ENCODE measurements at places on chromosomes 3 and 15.

- DNase-seq, result no peak
Measured at GRCh38 chr3:45962033-45962432, 18.8 kb downstream of the CXCR6 start.

- no peak for DNase-seq
Measured at GRCh38 chr3:147038481-147038880, 367.9 kb downstream of the ZIC4 start.

DNA sequence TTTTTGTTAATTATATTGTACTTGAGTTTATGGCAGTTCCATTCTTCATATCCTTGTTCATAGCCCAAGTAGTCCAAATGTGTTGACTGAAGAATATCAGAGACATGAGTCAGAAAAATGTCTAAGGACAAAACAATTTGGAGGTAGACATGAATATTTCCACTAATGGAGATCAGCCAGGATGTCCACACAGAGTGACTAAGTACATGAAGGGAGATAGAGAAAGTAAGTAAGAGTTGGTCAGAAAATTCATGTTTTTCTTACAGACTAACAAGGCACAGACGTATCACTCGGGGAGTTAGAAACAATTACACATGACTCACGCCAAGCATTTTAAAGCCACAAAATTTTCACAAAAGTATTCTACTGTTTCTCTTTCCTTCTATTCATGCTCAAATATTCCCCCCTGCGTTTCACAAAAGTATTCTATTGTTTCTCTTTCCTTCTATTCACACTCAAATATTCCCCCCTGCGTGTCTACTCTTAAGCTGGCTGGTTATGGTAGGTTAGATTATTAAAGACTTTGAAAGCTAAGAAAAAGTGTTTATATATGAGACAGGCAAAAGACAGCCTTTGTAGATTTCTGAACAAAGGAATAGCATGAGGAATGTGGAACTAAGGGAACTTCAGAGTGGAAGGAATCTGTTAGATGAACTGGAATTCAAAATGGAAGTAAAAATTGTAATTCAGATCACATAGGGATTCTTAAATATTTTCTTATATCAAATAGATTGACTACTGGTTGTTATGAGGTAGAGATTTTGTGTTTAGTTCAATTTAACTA lies 648.7 kb upstream of the CCDC54 start:
- DNase-seq, result no peak

DNA sequence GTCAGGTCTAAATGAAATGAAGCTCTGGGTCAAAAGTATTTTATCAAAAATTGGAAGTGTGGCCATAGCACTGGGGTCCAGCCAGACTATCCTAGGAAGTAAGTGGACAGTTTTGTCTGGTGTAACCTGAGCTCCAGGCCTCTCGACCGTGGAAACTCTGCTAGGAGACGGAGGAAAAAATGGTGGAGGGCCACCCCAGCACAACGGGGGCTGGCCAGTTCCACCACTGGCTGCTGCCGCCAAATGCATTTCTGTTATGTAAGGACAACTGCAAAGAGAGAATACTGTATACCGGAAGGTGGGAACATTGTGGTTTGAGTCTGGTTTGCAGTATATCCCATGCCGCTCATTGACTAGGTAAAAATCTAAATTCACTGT lies 235.7 kb downstream of the GREM1 start:
- DNase-seq, result no peak

DNA sequence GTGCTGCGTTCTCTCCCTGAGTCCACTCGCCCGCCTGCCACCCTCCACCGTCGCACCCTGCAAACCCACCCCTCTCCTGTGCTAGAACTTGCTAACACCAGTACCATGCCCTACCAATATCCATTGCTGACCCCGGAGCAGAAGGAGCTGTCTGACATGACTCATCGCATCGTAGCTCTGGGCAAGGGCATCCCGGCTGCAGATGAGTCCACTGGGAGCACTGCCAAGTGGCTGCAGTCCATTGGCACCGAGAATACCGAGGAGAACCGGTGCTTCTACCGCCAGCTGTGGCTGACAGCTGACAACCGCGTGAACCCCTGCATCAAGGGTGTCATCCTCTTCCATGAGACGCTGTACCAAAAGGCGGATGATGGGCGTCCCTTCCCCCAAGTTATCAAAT lies 4.9 kb upstream of the ALAS1 start:
- DNase-seq, result no peak

GRCh38 chr15:58139989-58140522 lies 1.9 kb downstream of the AQP9 start:
- no peak for DNase-seq

DNA sequence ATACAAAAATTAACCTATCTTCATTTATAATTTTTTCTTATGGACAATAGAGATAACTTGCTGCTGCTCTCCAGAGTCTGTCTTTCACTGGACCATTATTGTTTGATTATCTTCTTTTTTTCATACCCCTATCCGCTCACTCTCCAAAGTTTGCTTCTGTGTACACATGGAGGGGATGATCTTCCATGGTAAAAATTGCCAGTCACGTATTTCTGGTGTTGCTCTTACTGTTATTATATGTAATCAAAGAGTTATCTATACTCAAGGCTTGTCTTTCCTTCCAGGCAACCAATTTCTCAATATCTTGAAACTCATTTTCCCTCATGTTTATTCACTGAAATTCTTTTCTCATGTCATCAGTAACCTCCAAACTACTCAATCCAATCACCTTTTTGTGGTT lies 817.8 kb upstream of the NECTIN3 start:
- DNase-seq, result no peak

All from CMK (cell line).